ENCODE measurements at places on chromosomes 7 and 10. TPM values are rescaled to one million over a fixed set of nuclear protein-coding genes. Genes with fewer than 3 reads are reported as not detected.

Gene CALD1
- total RNA-seq: 79.3 TPM

Gene SPDYE6
- total RNA-seq: not detected

Gene HHEX
- total RNA-seq: 3.6 TPM

Gene GTF2IRD2
- total RNA-seq: 14.9 TPM

Gene ICA1
- total RNA-seq: 4.7 TPM
